ENCODE measurements at places on chromosomes 3 and 15.

DNA sequence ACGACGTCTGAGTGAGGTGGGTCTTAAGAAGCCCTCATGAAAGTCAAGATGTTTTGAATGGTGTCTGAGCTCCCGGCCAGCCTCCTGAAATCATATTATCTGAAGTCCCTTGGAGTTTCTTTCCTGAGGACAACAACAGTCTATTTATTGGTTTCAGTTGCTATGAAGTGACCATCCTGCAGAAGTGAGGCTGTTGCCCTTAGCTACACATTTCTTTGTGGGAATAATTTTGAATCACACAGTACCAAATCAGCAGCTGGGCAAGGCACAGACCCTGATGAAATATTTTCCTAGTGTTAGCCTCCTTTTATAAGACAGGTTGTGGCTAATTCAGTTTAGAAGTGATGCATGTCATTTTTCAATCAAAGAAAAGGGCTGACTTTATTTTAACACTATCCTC, 220.7 kb upstream of the AZI2 start:
- DNase-seq = no peak

GRCh38 chr3:65246561-65246960, 558.8 kb upstream of the ADAMTS9 start:
- DNase-seq = no peak

GRCh38 chr3:82178291-82178690, 416.8 kb upstream of the GBE1 start:
- DNase-seq = no peak

- DNase-seq = no peak
Observed at GRCh38 chr3:133853063-133853924, 42.4 kb downstream of the RAB6B start.

- DNase-seq = no peak
Observed at GRCh38 chr15:64070965-64071851, 22.4 kb downstream of the CIAO2A start.

DNA sequence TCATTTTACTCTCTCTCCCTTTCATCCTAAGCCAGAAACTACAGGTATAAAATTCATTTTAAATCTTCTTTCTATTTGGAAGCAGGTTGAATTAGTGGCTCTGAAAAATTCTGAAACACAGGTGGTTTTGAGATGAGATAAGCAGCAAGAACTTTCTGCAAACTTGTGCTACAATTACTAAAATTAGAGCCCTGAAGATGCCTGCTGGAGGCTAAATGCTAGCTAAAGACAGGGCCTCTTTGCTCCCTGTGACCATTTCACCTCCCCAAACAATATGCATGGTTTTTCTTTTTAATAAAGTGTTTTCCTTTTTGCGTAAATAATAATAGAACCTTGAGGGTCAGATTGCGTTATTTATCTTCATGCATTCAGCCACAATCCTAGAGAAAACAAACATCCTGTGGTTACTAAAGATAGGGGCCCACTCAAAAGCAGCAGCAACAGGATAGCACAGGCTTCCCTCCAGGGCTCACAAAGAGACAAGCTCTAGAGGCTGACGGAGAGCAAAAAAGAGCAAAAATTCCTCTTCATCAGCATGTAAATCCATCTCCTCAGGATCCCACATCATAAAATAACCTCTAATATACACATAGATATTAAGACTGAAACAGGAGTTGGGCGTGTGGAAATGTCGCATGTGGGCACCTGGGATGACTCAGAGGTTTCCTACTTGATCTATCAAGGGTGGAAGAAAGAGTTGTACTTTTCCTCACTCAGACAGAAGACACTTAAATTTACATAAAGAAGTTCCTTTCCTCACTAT, 26.5 kb upstream of the CP start:
- DNase-seq = no peak

DNA sequence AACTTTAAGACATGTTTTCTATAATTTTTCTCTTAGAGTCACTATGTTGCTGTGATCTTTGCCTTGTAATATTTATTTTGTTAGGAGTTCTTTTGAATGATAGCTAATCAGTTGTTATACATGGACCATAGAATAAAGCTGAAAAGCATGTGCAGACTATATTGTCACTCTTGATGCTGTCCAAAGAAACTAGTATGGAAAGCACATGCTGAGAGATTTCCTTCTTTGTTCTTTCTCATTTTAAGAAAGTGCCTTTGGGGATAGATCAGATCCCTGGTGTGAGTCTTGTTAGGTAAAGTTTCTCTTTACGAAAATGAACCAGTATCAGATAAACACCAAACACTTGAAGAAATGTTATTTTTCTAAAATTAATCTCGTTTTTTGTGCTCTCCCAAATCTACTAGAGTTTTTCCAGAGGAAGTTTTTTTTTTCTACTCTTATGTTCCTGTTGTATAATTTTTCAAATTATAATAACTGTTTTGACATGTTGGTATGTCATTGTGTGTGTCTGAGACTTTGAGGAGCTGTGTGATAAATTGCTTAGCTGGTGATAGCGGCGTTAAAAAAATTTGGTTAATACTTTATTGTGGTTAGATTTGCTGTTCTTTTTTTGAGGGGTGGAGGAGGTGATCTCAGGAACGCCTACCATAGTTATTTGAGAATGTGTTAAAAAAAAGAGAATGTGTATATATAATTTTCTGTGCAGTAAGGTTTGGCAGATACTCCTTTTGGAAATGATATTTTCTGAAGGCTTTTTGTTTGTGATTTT, 2.2 kb downstream of the PIAS1 start:
- no peak for DNase-seq

DNA sequence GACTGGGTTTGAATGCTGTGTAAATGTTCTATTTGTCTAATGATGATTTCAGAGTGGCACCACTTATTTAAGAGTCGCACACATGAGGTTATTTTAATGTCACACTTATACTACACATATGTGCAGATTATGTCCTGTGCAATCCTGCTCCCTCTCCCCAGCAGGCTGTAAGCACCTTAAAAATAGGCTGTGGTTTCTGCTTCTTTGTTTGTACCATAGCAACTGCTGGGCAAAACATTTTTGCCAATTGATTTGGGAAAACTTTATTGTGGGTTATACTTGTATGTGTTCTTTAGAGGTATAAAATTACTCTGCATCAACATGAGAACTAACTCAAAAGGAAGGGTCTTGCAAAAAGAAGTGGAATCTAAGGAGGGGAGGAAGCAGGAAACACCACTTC, 318.5 kb downstream of the NTRK3 start:
- DNase-seq = no peak

DNA sequence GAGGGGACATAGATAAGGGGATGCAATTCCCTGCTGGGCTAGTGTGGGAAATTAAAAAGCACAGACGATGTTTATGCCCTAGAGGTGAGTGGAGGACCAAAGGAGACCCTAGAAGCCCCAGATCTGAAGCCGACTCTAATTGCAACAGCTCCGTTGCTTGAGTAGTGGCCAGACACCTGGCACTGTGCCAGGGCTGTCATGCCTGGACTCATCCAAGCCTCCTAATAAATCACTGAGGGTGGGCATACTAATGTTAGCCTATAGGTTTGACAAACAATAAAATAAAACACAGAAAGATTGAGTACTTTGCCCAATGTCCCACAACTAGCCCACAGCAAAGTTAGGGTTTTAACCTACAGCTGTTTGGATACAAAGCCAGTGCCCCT, 25.4 kb upstream of the MRPS22 start:
- DNase-seq = no peak

DNA sequence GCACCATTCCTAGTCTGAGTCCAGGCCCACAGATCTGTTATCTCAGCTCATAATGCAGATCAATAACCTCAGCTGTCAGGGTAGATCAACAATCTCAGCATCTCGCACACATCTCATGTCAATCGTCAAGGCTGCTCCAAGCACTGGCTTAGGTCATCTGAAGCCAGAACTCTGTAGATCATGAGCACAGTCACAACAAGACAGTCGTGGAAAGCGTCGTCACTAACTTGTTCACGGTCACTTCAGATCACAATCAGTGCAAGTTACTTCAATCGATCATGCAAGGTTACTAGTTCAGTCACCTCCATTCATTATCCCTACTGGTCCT, 71.8 kb downstream of the RBPMS2 start:
- no peak for DNase-seq

- no peak for DNase-seq
Observed at GRCh38 chr3:29822071-29822470, 541.2 kb downstream of the RBMS3 start.

- DNase-seq = no peak
Observed at GRCh38 chr15:80019168-80019745, 40.2 kb upstream of the ZFAND6 start.

All from activated CD8-positive, alpha-beta memory T cell treated with anti-CD3 and anti-CD28 coated beads for 24 hours (primary cell).